Tibial artery (tissue), 4 donors: ENCODE measurements at places on chromosomes 11 and 22.

DNA sequence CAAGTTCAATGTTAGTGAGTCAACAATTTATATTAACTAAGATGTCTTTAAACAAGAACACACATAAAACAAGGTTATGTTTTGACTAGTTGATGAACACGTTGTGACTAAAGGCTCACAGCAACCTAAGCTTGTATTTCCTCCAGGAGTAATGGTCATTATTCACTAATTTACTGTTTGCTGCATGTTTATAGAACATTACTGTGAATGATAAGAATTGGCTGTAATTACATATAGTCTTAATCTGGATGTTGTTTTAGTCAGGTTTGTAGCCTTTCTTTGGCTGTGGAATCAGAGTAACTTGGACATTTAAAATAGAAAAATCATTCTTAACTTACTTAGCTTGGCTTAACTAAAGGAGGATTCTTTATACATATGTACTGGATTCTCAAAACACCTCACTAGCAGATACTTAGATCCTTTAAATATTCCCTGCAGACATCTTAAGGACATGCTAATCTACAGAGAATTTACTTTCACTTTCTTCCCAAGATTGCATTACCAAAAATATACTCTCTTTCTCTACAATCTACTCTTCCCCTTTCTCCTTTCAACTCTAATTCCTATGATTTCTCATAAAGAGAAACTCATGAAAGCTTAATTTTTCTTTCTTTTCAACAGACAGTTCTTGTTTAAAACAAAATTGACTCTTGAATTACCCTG, 319.7 kb upstream of the CTSC start:
- no peak for DNase-seq

DNA sequence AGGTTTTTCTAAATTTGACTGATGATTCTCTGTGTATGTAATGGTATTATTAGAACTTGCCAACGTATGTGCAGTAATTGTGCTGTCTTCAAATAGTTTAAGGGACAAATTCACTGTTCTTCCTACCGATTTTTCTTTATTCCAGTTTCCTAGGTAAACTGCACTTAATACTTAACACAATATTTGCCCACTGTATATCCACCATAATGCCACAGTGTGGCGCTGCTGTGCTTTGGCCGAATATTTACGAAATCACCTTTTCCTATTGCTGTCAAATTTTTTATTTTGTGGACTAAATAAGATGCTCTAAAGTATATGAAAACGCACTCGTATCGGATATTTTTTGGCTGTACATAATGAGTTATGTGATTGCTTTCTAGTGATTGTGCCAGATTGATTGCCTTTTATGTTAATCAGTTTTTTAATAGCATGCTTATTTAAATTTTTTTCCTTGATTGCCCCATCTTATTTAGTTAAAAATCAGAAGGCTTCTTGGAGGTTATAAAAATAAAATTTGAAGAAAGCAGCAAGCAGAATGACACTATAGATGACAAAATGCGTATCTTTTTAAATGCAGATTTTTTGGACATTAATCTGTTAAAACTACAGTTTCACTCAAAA, 10.5 kb downstream of the AASDHPPT start:
- peak; percentile 53 for DNase-seq

DNA sequence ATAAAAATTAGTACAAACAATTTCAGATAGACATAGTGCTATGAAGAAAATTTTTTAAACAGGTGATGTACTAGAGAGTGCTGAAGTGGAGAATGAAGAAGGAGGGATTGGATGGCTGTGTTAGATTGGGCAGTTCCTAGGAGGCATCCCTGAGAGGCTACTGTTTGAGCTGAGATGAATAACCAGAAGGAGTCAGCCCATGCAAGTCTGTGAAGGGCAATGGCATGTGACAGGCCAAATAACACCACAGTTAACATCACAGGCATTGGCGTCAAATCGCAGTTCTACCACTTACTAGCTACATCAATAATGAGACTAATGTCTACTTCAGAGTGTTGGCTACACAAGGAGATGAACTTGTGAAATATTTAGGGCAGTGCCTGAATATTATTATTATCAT, 35.4 kb downstream of the HORMAD2 start:
- DNase-seq = no peak

DNA sequence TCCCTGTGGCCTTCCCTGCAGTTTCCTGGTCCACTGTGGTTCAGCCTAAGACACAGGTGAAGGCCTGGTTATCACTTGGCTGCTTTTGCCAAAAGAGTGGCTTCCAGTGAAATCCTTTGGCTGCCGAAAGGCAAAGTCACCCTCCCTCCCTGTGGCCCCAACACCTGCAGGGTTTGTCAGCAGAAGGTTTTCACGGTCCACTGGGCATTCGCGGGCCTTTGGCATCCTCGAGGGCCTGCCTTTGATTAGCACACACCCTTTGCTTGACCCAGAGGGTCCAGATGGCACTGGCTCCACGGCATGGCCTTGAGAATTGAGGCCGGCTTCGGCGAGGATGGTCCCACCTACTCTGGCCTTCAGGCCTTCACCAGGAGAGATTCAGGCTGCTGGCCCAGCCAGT, 35.3 kb downstream of the RTN4R start:
- DNase-seq = no peak

DNA sequence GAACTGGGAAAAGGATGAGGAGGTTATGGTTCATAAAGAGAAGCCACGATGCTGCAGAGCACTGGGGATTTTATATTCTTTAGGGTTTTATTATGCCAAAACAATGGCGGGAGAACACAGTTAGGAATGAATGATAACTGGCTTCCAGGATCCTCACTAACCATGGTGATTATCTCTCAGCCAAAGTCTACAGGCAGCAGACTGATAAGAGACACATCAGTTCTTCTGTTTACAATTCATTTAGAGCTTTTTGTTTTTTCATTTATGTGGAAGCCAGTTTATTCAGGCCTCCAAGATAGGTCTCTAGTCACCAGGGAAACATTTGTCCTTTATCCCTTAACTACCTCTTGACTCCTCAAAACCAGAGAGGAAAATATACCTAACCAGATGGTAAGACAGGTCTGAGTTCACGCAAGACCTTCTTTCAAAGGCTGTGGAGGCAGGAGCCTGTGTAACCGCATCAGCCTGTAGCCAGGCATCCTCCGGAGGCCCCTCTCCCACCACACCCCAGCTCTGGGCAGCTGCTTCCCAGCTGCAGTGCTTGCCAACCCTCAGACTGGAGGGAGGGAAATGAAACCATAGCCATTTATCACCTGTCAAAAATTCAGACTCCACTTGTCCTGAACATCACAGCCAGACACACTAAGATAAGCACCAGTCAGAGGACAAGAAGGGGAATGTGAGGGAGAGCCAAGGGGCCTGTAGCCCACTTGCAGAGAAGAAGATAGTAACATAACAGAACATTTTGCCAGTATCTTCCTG, 57.2 kb upstream of the FAM181B start:
- DNase-seq = no peak

DNA sequence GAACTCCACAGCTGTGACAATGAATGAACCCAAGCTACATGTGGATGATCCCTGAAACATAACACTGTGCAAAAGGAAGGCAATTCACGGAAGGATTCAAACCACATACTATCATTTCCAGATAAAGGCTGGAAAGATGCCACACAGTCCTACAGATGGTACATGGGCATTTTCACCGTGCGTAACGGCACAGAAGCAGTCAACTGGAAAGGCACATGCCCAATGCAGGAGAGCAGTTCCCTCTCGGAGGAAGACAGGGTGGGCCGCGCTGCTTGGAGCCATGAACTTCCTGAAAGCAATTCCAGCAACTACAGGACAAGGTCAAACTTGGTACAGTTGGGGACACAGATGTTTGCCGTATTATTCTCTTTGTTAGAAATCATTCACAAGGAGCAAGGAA, 103.7 kb downstream of the SHANK2 start:
- DNase-seq = no peak

GRCh38 chr11:15783619-15784018, 572.7 kb downstream of the SOX6 start:
- no peak for DNase-seq
